Body of pancreas (tissue), 4 donors: ENCODE measurements at places on chromosomes 1 and 21.
A peak's percentile ranks its signal among the peaks of the same experiment; 100 is the strongest.

DNA sequence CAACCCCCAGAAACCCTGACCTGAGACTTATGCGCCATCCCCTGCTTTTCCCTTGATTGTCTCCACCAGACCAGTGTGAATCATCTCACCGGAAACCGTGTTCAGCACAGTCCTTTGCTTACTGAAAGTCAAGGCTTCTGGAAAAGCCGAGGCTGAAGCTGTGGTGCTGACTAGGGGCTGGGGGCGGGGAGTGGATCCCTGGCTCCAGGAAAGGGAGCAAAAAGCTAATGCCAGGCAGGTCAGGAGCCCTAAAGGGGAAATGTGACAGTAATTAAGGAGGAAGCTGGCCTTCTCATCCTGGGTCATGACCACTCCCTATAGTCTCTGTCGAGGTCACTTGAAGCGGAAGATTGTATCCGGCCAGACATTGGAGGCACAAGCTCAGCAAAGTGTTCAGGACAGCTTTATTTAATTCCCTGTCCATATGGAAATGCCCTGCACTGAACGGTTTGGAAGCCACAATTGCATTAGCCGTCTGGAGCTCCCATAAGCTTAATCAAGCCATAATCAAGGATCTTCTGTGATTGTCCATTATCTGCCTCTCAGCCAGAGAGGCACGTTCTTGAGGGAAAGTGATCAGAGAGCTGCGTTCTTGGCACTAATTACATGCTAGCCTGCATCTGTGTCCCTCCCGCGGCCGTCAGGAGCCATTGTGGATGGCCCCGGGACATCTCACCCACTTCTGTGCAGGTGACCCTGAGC, 403.6 kb downstream of the RRAGC start:
- no peaks in the 10 kb centered on the region for H3K4me1 ChIP-seq
- DNase-seq, result no peak
- H3K36me3 ChIP-seq, result no peaks in the 10 kb centered on the region
- H3K4me3 ChIP-seq, result no peak overlapping the region
- no peaks in the 10 kb centered on the region for H3K27me3 ChIP-seq

GRCh38 chr1:206001476-206001888, 1.7 kb downstream of the RAB7B start:
- DNase-seq, result no peak
- H3K4me3 ChIP-seq, result no peak overlapping the region
- H3K4me1 ChIP-seq, result peaks cover 6% of the 10 kb centered on the region
- H3K27me3 ChIP-seq, result no peaks in the 10 kb centered on the region

DNA sequence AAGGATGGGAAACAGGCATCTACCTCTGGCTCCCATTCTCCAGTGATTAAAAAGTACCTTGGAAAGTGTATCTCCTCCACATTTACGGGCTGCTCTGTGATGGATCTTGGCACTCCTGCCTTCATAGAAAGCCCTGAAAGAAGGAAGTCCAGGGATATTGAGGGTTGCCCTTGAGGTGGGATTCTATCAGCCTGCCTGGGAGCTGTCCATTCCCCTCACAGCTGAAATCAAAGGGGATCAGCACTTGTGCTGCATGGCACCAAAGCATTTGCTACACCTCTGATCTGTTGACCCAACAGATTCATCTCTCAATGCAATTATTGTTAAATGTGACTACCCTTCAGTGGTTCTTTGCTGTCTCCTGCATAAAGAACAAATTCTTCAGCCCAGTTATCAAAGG, 442.0 kb upstream of the RUNX1 start:
- H3K4me3 ChIP-seq, result no peak overlapping the region
- H3K27ac ChIP-seq, result no peak overlapping the region
- no peaks in the 10 kb centered on the region for H3K4me1 ChIP-seq
- H3K36me3 ChIP-seq, result no peaks in the 10 kb centered on the region

DNA sequence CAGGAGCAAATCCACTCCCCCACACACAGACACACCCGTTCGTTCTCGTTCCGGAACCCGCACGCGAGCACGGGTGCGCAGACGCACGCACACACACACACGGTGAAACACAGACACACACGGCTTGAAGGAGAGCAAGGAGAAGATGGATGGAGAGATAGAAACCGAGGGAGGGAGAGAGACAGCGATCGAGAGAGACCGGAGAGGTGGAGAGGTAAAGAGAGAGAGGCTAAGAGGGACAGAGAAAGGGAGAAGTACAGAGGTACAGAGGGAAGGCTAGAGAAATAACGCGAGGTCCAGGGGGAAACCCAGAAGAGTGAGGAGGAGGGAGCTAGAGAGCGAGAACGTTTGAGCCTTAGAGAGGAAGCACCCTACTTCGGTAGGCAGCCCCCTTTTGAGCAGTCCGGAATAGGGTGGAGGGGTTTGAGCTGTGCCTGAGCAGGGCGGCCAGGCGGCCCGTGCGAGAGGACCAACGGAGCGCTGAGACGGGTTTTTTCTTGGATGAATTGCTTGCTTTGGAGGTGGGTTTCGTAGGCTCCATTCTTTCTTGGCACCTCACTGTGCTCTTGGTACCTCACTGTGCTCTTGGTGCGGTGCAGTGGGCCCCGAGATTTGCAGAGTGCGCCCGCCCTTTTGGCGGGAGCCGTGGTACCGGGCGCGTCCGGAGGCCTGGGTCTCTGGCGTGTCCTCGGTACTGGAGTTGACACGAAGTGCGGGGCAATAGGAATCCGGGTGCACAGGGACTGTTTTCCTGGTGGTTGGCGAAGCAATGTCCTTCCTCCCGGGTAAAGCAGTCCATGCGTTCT, 88.4 kb upstream of the RHOU start:
- no peaks in the 10 kb centered on the region for H3K36me3 ChIP-seq
- no peak for DNase-seq
- peaks cover 19% of the 10 kb centered on the region for H3K4me1 ChIP-seq
- no peak overlapping the region for H3K4me3 ChIP-seq
- peaks cover 27% of the 10 kb centered on the region for H3K27me3 ChIP-seq
- H3K27ac ChIP-seq, result no peak overlapping the region

DNA sequence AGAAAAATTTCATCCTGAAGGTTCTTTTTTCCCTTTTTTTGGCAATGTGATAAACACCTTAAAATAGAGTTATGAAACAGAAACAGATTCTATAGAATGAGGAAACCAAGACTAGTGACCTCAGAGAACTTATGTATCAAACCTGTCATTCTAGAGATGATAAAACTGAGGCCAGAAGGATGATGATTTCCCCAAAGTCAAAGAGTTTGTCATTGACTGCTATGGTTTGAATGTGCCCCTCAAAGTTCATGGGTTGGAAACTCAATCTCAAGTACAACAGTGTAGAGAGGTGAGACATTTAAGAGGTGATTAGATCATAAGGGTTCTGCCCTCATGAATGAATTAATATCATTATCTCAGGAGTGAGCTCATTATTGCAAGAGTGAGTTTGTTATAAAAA, 13.7 kb upstream of the BEND5 start:
- H3K27me3 ChIP-seq, result no peaks in the 10 kb centered on the region
- DNase-seq, result no peak
- no peaks in the 10 kb centered on the region for H3K36me3 ChIP-seq
- no peak overlapping the region for H3K27ac ChIP-seq

DNA sequence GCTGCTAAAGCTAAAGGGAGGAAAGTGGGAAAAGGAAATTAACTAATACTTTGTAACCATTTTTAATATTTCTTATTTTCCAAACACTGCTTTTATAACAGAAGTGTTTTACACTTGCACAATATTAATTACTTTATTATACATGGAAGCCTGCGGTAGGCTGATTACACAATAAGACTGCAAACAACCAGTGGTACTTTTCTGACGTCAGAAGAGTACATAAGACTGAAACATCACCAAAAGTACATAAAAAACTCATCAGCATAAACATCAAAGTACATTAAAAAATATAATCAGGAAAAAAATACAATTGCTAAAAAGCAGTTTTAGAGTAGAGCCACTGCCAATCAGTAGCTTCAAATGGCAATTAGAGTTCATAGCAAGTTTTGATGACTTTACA, 4.6 kb downstream of the ZNF281 start:
- H3K36me3 ChIP-seq, result no peaks in the 10 kb centered on the region
- no peak for DNase-seq

- H3K36me3 ChIP-seq, result no peaks in the 10 kb centered on the region
- no peak overlapping the region for H3K27ac ChIP-seq
- no peak for DNase-seq
- no peaks in the 10 kb centered on the region for H3K27me3 ChIP-seq
- H3K4me3 ChIP-seq, result no peak overlapping the region
Measured at GRCh38 chr1:118346936-118347335, 161.9 kb upstream of the SPAG17 start.

DNA sequence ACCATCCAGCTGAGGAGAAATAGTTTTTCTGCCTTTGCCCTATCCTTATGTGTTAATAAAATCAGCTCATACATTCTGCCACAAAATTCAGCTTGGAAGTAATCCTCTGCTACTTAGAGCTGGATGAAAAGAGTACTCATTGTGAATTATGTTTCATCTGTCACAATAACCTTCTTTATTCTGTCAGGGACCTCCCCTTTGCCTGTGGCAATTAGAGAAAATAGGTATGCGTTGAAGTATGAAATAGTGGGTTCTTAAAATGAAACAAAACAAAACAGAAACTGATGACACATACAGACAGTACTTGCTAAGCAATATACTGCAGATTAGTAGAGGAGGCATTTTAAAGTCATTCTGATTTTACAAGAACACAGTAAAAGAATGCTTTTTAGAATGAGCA, 578.5 kb downstream of the USP25 start:
- H3K36me3 ChIP-seq, result no peaks in the 10 kb centered on the region
- H3K27me3 ChIP-seq, result no peaks in the 10 kb centered on the region
- no peak for DNase-seq
- H3K4me1 ChIP-seq, result no peaks in the 10 kb centered on the region
- H3K27ac ChIP-seq, result no peak overlapping the region

DNA sequence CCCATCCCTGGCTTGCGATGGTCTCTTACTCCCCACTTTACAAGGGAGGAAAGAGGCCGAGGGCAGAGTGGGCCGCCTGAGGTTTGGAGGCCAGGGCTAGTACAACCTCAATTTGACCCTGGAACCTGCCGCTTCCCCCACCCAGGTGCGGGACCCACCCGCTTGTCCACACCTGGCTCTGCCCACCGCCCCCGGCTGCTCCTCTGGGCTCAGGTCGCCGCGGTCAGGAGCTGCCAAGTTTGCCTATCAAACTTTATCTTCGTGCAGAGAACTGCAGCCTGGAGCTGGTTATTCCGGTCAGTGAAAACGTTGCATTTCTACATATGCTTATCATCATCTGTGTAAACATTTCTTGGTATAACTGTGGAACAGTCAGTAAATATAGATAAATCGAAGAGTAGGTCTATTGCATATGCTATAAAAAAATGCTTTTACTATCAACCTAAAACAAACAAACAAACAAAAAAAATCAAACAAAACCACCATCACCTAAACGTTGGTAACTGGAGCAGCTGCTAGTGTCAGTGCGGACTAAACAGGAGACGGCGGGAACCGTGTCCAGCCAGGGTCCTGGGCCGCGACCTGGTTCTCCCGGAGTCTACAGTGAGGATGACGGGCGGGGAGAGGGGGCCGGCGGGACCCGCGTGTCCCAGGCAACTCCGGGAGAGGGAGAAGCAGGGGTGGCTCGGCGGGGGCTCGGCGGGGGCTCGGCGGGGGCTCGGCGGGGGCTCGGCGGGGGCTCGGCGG, 906 bp upstream of the ADARB1 start:
- no peaks in the 10 kb centered on the region for H3K27me3 ChIP-seq
- H3K27ac ChIP-seq, result peak overlapping the region; percentile 86
- H3K36me3 ChIP-seq, result no peaks in the 10 kb centered on the region

DNA sequence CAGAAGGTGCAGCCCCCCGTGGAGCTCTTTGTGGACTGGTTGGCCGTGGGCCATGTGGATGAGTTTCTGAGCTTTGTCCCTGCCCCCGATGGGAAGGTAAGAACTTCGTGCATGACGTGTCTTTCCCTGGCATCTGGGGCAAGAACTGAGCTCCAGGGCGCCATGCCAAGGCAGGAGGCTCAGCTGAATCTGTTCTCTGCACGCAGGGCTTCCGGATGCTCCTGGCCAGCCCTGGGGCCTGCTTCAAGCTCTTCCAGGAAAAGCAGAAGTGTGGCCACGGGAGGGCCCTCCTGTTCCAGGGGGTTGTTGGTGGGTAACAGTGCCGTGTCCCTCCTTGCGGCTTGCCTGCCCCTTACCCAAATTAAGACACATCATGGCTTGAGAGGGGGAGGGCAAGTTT, 27.7 kb downstream of the PADI3 start:
- no peak overlapping the region for H3K27ac ChIP-seq
- peak; percentile 18 for DNase-seq
- peaks cover 22% of the 10 kb centered on the region for H3K4me1 ChIP-seq
- H3K36me3 ChIP-seq, result no peaks in the 10 kb centered on the region
- no peaks in the 10 kb centered on the region for H3K27me3 ChIP-seq

GRCh38 chr1:172630868-172631267, 28.0 kb upstream of the FASLG start:
- no peak overlapping the region for H3K27ac ChIP-seq
- H3K36me3 ChIP-seq, result no peaks in the 10 kb centered on the region
- no peaks in the 10 kb centered on the region for H3K27me3 ChIP-seq
- DNase-seq, result no peak
- H3K4me3 ChIP-seq, result no peak overlapping the region

- H3K27ac ChIP-seq, result no peak overlapping the region
- H3K4me3 ChIP-seq, result no peak overlapping the region
- no peaks in the 10 kb centered on the region for H3K27me3 ChIP-seq
- H3K4me1 ChIP-seq, result no peaks in the 10 kb centered on the region
Measured at GRCh38 chr1:208526613-208527125, 282.5 kb upstream of the PLXNA2 start.

- H3K4me3 ChIP-seq, result no peak overlapping the region
- peak; percentile 40 for DNase-seq
- no peaks in the 10 kb centered on the region for H3K36me3 ChIP-seq
- H3K27me3 ChIP-seq, result no peaks in the 10 kb centered on the region
Measured at GRCh38 chr1:12180315-12180714, 13.5 kb downstream of the TNFRSF1B start.

DNA sequence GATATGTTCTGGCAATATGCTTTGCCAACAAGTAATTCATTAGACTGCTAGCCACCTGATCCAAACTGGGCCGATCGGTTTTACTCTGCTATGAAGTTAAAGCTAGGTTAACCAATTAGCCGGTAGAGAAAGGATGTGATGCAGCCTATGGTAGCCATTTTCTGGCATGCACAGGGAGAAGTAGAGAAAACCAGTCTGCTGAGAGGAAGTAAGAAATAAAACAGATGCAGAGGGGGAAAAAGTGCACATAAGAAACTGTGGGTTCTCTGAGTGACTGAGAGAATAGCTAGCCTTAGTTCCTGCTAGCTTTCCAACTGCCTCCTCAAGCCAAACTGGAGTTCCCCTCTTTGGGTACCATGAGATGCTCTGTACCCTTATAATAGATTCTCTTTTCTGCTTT, 52.8 kb downstream of the ARID4B start:
- H3K27me3 ChIP-seq, result no peaks in the 10 kb centered on the region
- peaks cover 52% of the 10 kb centered on the region for H3K4me1 ChIP-seq
- no peak for DNase-seq
- H3K4me3 ChIP-seq, result no peak overlapping the region
- no peaks in the 10 kb centered on the region for H3K36me3 ChIP-seq
- H3K27ac ChIP-seq, result no peak overlapping the region

GRCh38 chr1:243890576-243890975, 40.5 kb upstream of the AKT3 start:
- DNase-seq, result no peak
- H3K4me1 ChIP-seq, result no peaks in the 10 kb centered on the region
- no peak overlapping the region for H3K27ac ChIP-seq
- H3K27me3 ChIP-seq, result no peaks in the 10 kb centered on the region
